Omental fat pad (tissue), 4 donors: ENCODE measurements at places on chromosomes 5 and 9.

DNA sequence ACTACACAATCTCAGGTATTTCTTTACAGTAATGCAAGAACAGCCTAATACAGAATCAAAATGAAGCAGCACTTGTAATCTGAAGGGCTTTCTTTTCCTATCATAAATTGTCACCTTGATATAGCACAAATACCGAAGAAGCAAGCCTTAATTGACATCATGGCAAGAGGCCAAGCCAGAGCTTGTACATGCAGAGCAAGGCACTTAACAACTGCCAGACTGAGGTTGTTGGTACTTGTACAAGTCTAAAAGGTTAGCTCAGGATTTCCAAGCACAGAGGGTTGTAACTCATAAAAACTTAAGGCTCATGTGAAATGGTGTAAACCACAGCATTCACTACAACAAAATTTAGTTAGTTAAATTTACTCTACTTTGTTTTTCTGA is 158.8 kb upstream of the SPEF2 start:
- no peak for DNase-seq

GRCh38 chr5:115424030-115424429 is 120.5 kb downstream of the FEM1C start:
- no peak for DNase-seq

- no peak for DNase-seq
Observed at GRCh38 chr9:18668944-18669343, 195.0 kb downstream of the ADAMTSL1 start.

- no peak for DNase-seq
Observed at GRCh38 chr9:27487128-27487640, 36.9 kb upstream of the IFNK start.

- DNase-seq: no peak
Observed at GRCh38 chr9:120905315-120906164, 21.1 kb downstream of the TRAF1 start.

DNA sequence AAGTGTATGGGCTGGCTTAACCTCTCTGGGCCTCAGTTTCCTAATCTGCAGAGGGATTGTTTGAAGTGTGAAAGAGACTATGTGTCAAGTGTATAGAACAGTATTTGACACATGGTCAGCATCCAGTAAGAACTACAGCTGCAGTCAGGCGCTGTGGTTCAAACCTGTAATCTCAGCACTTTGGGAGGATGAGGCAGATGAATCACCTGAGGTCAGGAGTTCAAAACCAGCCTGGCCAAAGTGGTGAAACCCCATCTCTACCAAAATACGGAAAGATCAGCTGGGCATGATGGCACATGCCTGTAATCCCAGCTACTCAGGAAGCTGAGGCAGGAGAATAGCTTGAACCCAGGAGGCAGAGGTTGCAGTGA is 31.9 kb upstream of the STING1 start:
- no peak for DNase-seq

- no peak for DNase-seq
Observed at GRCh38 chr9:70374962-70375618, 39.4 kb downstream of the KLF9 start.

- DNase-seq: no peak
Observed at GRCh38 chr9:104138243-104138868, 44.2 kb downstream of the SMC2 start.

DNA sequence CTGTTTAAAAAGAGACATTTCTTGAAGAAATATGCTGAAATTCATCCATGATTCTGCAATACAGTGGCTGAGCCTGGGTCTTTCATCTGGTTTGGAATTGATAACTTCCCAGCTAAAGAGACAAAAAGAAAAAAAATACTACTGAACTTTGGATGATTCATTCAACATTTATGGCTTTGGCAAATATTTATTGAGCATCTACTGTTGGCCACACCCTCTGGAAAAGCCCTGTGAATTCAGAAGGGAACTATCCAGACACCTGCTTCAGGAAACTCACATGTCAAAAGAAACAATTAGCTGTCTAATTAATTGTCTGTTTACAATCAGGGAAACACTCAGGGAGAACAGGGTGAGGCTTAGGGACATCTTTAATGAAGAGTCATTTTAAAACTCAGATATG is 17.8 kb upstream of the ZNF622 start:
- DNase-seq: no peak

- no peak for DNase-seq
Observed at GRCh38 chr9:106929471-106930177, 66.7 kb downstream of the ZNF462 start.

GRCh38 chr5:164439799-164440198 is 934.4 kb downstream of the MAT2B start:
- DNase-seq: no peak

DNA sequence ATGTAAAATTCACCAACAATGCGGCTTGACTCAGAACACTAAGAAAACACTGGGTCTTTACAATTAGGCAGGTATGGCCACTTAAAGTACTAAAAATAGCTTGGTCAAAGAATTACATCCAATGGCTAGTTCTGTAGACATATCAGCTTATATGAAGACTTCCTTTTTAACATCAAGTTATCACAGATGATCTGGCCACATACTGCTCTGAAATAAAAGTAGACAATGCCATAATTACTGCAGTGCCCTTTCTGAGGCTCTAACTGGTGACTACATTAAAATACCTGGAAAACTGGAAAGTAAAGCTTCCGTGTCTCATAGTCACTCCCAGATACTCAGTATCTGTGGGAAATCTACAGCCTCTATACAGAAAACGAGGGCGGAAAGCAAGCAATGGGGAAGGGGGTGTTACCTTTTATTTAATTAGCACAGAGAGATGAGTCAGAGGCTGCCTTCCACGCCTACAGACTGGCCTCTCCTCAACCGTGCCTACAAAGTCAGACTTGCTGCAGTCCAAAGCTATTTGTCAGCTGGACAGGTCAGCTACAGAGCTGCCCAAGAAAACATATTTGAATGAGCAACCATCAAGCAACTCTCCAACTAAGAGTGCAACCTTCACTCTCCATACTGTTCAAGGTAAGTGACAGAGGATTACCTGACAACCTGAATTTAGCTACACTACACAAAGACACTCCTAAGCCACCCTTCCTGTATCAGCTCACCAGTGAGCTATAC is 8.7 kb downstream of the SERINC5 start:
- peak; percentile 36 for DNase-seq

- DNase-seq: no peak
Observed at GRCh38 chr9:137968235-137968634, 90.7 kb downstream of the CACNA1B start.

DNA sequence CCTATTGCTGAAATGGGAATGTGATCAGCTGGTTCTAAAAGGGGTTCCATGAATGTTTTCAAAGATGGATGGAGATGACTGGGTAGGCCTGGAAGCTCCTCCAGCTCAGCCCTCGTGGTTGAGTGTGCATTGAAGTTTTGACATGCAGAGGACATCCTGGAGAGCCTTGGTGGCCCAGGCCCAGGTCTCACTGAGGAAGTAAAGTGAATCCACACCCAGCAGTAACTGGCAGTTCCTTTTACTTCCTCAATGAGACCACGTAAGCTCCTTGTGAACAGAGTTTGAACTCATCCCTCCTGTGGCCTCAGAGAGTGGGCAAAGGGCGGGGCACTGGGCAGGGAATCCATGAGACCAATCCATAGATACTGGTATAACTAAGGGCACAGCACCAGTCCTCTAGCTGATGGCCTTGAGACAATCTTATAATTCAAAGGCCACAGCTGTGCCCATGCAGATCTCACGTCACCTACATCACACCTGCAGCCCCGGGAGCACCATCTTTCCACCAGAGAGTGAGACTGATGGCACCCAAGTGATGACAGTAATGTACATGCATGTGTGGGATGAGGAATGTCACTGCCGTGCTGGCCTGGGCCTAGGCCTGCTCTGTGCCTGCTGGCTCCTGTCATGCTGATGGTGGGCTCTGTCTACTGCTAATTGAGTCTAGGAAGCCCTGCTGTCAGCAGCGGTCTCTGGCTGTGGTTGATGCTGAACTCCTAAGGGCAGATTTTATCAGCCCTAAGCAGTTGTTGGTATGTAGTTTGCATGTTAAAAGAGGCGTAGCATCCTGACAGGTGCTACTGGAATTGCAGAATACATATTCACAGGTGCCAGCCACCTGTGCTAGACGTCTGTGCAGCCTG is 257.8 kb downstream of the FSTL4 start:
- no peak for DNase-seq

DNA sequence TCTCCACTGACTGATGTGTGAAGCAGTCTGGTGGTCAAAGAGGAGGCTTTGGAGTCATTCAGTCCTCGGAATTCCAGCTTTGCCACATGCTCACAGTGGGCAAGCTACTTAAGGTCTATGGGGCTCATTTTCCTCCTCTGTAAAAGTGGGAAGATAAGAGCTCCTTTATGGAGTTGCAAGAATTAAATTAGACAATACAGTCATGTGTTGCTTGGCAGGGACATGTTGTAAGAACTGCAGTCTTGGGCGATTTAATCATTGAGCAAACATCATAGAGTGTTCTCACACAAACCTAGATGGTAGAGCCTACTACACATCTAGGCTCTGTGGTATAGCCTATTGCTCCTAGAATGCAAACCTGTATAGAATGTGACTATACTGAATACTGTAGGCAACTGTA is 253.9 kb downstream of the SH3GL2 start:
- DNase-seq: no peak

DNA sequence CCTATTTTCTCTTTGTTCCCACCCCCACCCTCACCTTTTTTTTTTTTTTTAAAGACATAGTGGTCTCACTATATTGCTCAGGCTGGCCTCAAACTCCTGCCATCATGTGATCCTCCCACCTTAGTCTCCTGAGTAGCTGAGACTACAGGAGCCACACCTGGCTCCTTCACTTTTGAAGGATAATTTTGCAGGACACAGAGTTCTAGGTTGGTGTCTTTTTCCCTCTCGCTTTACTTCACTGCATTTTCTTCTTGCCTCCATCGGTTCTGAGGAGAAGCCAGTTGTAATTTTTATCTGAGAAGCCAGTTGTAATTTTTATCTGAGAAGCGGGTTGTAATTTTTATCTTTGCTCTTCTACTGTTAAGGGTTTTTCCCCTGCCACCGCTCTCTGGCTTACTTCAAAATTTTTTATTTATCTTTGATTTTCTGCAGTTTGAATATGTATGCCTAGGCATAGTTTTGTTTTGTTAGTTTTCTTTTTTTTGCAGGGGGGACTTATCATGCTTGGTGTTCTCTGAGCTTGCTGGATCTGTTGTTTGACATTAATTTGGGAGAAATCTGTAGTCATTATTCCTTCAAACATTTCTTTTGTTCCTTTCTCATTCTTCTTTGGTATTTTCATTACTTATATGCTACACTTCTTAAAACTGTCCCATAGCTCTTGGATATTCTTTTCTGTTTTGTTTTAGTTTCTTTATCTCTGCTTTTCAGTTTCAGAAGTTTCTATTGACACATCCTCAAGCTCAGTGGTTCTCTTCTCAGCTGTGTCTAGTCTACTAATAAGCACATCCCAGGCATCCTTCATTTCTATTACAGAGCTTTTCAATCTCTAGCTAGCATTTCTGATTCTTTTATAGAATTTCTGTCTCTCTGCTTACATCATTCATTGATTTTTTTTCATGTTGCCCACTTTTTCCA is 148.2 kb upstream of the CHD1 start:
- DNase-seq: no peak

- no peak for DNase-seq
Observed at GRCh38 chr9:30348904-30349303, 2035.5 kb upstream of the ACO1 start.

DNA sequence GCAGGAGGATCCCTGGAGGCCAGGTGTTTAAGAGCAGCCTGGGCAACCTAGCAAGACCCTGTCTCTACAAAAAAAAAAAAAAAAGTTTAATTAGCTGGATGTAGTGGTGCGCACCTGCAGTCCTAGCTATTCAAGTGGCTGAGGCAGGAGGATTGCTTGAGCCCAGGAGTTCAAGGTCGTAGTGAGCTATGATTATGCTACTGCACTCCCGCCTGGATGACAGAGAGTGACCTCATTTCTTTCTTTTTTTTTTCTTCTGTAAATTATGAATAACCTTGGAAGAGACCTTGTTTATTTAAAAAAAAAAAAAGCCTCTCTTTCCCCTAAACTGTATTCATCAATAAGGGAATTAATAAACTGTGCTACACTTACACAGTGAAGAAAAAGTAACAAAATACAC is 43.6 kb upstream of the SLC30A5 start:
- no peak for DNase-seq

DNA sequence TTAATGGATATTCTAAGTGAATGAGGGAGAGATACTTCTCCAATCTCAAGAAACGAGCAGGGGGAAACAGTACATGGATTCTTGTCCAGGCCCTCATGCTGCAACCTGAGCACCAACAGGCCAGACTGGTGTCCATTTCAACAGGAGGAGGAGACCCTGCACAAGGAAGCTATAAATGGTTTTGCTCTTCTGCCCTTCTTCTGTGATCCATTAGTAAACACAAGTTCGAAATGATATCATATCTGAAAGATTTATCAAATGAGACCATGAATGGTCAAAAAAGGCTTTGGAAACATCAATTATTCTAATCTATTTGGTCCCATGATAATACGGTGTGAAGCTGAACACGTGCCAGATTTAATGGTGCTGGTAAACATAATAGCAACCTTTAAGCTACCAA is 109.8 kb downstream of the NR6A1 start:
- DNase-seq: no peak

DNA sequence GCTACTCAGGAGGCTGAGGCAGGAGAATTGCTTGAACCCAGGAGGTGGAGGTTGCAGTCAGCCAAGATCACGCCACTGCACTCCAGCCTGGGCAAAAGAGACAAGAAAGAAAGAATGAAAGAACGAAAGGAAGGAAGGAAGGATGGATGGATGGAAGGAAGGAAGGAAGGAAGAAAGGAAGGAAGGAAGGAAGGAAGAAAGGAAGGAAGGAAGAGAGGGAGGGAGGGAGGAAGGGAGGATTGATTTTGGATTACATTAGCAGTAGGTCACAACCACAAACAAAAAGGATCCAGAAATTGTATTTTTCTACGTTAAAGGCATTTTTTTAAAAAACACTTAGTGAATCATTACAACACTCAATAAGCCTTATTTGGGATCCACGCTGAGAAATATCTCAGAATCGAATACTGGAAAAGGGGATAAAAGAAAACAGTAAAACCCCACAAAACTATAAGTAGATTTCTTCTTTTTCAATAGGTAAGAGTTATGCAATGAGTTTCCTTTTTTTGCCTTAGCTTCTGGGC is 136.9 kb upstream of the FREM1 start:
- DNase-seq: no peak

DNA sequence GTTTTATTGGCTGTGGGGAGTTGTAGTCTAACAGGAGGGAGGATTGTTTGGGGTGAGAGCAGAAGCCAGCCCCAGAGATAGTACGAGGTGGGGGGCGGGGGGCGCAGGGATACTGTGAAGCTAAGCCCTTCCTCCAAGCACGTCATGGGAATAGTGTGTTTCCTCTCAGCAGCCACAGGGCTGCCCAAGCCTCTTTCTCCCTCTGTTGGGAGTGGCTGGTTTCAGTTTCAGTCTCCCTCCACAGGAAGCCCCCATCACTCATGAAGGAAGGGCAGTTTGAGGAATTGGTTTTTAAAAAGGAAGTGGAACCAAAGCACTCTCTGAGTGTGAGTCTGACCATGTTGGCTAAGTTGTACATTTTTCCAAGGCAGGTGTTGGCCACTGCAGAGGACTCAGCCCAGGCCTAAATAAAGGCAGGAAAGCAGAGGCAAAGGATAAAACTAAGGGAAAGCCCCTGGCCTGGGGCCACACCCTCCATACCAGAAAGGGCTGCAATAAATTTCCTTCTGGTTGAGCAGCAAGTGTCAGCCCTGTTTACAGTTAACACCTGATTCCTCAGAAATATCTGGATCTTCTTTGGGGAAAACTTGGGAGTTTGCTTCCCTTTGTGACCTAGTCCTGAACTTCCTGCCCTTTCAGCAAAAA is 3.2 kb downstream of the RAB24 start:
- DNase-seq: no peak

GRCh38 chr9:120446671-120447070 is 133.3 kb downstream of the CDK5RAP2 start:
- no peak for DNase-seq

GRCh38 chr5:9251379-9251980 is 294.4 kb downstream of the SEMA5A start:
- no peak for DNase-seq
